Fibroblast of the aortic adventitia (primary cell): ENCODE measurements at places on chromosomes 5 and 9.

DNA sequence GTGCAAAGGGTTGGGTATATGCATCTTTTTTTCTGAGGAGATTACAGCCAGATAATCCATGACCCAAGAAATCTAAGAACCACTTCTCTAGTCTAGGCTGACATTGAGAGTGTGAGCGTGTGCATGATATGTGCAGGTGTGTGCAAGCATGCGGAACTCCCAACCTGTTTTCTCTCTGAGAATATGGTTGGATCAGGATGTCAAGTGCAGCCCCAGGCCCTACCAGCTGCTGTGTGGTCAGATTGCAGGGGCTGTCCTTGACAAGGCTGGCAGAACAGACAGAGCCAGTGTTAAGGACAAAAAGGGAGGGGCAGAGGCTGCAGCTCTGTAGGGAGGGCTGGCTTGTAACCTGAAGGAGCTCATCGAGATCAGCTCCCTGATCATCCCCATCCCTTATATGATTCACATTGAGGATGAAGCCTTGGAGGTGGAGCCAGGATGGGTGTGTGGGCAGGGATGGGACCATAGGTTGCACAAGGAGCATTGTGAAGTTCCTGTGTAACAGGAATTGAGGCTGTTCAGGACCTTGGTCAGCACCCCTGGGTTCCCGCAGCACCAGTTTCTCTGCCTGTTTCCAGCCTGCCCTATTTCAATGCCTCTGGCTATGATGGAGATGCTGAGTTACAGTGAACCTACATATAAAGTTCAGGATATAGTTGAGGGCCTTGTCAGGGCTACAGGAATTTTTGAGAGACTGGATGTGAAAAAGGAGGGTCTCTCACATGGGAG is 52.6 kb upstream of the ARAP3 start:
- peak; percentile 76 for DNase-seq

DNA sequence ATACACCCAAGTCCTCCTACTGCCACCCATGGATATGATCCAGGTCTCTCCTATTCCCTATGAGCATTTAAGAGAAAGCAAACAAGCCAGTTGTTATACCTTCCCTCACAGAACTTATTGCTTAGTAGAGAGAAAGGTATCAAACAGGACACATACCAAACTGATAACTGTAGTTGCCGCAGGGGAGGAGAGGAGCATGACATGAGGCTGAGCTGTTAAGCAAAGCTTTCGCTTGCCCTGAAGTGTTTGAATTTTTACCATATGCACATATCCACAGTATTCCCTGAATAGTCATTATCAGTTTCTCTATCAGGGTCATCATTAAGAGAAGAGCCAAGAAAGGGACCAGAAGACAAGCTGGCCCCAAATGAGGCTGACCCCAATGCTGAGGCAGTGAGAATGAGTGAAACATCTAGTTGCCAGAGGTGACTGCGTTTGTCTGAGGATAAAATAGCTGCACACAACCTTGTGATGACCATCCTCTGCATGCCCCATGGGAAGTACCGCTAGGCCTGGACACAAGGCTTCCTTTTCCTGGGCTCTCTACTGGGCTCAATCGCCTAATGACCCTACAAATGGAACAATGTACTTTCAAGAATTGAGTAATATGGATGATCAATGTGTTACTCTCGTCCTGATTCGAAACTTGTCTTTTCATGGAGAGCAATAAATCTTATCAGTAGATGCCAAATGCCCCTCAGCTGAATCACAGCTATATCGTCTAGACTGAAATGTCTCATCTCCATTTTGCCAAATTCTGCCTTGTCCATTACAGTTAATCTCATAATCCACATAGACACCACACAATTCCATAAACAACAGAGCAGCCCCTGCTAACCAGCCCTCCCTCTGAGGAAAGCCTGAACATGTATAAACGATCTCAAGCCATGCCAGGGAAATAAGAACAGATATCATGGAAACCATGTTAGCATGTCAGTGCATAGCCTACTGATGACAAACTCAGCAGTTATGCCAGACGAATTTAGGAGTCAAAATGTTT is 4.3 kb upstream of the IFNK start:
- DNase-seq: no peak

- DNase-seq: peak; percentile 25
These were observed 1.0 kb downstream of the RIOK2 start for GRCh38 chr5:97181856-97182545.

GRCh38 chr9:116232424-116233159 is 79.0 kb downstream of the PAPPA start:
- peak; percentile 15 for DNase-seq

DNA sequence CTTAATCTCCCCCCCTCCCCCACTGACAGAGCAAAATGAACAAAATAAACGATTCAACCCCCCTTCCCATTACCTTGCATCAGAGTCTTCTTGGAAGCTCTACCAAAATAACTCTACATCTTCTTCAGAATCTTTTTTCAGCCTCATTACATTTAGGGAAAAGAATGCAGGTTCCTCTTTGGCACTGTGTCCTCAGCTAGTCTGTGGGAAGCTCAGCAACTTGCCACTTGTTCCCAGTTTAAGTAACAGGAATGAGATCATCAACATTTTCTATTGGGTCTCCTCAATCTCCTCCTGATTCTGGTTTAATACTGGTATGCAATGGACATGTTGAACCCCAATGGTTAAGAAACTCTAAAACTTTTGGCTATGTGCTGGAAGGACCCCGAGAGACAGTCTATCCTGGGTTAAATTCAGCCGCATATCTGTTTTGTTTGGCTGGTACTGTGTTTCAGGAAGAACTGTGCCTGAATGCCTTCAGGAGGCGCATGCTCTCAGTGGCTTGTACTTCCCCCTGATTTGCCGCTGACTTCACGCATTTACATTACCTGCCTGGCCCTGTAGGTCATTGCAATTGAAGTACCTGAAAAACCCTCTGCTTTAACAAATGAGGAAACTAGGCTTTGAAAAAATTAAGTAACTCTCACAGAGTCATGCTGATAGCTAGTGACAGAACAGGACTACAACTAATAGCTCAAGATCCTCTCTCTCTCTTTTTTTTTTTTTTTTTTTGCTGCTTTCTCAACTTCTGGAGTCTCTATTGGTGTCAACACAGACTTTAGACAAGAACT is 78.1 kb upstream of the HMHB1 start:
- peak; percentile 61 for DNase-seq

- DNase-seq: no peak
These were observed 129.2 kb downstream of the DMRT2 start for GRCh38 chr9:1179366-1179765.

DNA sequence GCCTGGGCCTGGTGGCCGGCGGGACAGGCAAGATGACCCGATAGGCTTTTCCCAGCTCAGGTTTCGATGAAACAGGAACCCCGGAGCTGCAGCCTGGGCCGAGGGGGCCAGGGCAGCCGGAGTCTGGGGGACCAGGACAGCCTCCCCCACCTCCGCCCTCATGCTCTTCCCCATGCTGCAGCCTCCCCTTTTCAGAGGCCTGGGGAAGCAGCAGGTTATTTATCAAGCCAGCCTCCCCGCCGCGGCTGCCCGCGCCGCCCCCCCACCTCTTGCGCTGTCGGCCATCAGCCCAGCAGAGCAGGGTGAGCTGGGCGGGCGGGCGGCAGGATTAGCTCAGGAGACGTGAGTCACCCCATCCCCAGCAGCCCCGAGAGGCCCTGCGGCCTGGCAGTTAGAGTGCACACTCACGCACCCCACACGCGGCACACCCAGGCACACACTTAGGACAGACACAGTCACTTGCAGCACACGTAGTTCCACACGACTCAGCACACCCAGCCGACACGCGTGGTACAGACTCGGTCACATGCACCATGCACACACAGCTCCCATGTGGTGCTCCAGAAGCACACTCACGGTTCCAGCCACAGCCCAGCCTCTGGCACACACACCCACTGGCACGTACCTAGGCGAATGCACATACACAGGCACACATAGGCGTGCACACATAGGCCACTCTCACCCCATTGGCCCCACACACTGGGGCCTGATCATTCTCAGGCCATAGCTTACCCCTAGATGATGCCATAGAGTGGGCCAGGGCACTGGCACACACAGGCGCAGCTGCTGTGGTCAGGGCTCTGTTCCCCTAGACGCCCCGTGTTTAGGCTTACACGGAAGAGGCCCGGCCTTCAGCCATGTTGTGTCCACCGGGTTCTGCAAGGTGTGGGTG is 13.0 kb downstream of the CXXC5 start:
- DNase-seq: peak; percentile 92

- no peak for DNase-seq
These were observed 1941.4 kb upstream of the NUDT12 start for GRCh38 chr5:105503950-105504349.

DNA sequence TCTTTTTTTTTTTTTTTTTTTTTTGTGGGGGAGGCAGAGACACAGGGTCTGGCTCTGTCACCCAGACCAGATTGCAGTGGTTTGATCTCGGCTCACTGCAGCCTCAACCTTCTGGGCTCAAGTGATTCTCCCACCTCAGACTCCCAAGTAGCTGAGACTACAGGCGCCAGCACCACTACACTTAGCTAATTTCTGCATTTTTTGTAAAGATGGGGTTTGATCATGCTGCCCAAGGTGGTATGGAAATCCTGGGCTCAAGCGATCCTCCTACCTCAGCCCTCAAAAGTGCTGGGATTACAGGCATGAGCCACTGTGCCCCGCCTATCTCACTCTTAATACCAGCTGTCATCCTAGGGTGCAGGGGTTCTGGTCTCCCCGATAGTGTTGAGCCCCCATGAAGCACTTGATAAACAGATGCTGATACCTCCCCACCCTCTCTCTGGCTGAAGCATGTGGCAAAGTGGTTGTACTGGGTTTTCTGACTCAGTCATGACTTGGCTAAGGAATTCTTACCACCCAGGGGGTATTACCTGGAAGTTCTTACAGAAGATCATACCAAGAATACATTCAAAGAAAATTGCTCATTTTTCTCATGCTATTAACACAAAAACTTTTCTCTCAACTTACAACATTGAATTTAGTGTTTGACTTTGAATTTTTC is 110.2 kb upstream of the DAPK1 start:
- DNase-seq: peak; percentile 31

- DNase-seq: peak; percentile 76
These were observed 135.9 kb upstream of the OTULINL start for GRCh38 chr5:14445576-14446290.

- peak; percentile 50 for DNase-seq
These were observed 244.8 kb upstream of the MPDZ start for GRCh38 chr9:13524245-13524644.

DNA sequence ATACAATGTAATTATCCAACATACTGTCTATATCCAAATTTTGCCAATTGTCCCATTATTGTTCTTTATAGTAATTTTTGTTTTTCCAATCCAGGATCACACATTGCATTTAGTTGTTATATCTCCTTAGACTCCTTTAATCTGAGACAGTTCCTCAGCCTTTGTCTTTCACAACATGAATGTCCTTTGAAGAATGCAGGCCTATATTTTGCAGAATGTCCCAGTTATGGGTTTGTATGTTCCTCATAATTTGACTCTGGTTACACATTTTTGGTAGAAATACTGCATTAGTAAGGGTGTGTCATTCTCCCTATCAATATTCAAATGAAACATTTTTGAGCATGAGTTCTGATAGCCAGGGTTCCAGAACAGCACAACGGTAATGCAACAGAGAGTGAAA is 6.7 kb downstream of the CD180 start:
- DNase-seq: no peak

DNA sequence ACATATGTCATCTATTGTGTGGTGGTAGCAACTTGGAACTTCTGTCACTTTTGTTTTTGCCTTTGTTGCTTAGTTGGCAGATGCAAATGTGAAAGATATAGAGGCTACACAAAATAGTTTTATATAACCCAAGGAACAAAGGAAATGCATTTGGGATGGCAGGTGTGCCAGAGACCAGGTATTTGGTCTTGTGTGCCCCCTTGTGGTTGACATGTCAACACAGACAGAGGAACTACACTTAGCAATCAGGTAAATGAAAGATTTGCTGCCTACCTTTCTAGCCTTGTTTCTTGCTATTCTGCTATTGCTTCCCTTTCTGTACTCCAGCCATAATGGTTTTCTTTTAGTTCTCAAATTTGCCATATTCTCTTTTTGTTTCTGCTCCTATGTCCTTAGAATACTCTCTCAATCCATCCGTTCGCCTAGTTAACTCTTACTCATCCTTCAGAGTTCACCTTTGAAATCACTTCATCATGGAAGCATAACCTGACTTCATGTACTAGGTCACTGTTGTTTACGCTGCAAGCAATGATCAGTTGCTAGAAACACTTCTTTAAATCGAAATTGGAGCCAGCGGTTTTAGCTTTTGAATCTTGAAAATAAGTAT is 119.5 kb downstream of the TRPM3 start:
- DNase-seq: peak; percentile 66

GRCh38 chr5:54915466-54916027 is 69.8 kb downstream of the ESM1 start:
- DNase-seq: no peak

DNA sequence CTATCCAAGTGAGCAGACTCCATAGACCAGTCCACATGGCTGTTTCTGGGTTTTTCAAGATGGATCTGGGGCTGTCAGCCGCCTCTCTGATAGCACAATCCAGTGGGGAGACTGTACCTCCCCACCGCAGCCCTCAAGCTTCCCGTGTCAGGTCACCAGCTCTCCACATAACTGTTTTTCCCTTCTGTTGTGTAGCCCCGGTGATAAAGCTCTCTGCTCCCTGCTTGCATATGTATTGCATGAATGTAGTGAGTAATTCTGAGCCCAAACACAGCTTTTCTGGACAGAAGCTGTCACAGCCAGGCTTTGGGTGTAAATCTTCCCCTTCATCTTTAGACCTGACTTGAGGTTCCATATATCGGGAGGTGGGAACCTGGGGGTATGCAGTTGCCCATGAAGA is 23.1 kb upstream of the CFAP157 start:
- peak; percentile 20 for DNase-seq

DNA sequence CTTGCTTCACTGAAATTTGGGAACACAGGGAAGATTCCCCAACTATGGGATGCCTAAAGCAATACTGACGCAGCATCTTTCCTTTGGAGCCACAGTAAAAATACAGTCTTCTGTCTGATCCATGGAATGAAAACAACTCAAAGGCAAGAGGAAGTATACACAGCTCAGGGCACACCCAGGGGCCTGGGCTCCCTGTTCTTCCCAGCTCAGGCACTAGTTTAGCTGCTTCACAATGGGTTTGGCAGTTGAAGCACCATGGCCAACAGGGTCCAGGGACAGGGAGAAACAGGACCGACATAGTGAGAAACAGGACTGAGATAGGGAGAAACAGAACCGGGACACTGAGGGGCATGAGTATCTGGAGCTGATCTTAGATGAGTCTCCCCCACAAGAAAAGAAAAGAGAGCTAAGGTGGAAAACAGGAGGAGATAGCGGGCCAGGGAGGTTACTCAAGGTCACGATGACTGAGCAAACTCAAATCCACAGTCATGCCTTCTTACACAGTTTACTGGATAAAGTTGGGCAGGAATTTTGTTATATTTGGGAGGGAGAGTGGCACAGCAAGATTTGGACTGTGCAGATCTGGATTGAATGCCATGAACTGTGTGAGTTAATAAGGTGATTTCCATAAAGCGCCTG is 198.8 kb downstream of the SMARCA2 start:
- DNase-seq: no peak

GRCh38 chr5:174828804-174829510 is 104.6 kb downstream of the MSX2 start:
- peak; percentile 14 for DNase-seq

DNA sequence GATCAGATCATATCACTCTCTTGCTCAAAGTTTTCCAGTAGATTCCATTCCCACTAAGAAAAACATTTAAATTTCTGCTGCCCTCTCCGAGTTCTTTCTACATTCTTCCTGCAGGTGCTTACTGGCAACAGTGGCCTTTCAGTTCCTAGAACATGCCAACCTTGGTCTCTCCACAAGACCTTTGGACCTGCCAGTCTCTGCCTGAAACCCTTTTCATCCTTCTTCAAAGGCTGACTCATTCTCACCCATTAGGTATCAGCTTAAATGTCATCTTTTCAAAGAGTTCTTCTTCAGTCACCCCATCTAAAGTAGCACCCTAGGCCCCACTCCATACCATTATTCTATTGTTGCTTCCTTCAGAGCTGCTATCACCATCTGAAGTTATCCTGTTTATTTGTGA is 21.8 kb downstream of the PPIC start:
- DNase-seq: no peak
